ENCODE measurements at places on chromosomes 6 and 20.
A peak's percentile ranks its signal among the peaks of the same experiment; 100 is the strongest.

DNA sequence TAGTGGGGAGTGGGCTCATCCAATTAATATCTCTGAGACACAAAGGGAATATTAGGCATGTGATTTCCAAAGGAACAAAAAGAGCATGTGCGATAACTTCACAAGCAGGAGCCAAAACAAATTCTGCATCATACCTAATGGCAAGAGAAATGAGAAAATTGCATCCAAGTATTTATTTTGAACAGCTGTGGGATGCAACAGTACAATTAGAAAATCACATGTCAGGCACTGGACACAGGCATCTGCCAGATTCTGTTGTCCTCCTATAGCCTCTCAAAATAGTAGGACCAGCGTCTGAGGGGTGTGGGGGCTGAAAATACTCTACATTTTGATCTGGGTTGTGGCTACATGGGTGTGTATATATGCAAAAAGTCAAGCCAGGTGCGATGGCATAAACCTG is 66.3 kb downstream of the EDN1 start:
- DNase-seq, result no peak

- no peak for DNase-seq
Measured at GRCh38 chr20:19021406-19022117, 190.9 kb upstream of the SLC24A3 start.

- no peak for DNase-seq
Measured at GRCh38 chr6:38584731-38585130, 55.0 kb downstream of the BTBD9 start.

GRCh38 chr6:109076377-109076776 is 18.3 kb downstream of the SESN1 start:
- DNase-seq, result no peak

DNA sequence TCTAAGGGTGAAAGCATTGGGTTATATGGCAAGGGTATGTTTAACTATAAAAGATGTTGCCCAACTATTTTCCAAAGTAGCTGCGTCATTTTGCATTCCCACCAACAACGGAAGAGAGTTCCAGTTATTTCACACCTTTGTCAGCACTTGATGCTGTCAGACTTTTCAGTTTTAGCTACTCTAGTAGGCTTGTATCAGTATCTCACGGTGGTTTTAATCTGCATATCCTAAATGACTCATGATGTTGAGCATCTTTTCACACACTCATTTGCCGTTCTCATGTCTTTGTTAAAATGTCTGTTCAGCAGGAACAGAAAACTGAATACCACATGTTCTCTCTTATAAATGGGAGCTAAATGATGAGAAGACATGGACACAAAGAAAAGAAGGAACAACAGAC is 122.3 kb downstream of the RNASET2 start:
- no peak for DNase-seq

- DNase-seq, result no peak
Measured at GRCh38 chr6:129314575-129314974, 395.4 kb downstream of the ARHGAP18 start.

- DNase-seq, result no peak
Measured at GRCh38 chr6:20119485-20119884, 92.8 kb downstream of the MBOAT1 start.

DNA sequence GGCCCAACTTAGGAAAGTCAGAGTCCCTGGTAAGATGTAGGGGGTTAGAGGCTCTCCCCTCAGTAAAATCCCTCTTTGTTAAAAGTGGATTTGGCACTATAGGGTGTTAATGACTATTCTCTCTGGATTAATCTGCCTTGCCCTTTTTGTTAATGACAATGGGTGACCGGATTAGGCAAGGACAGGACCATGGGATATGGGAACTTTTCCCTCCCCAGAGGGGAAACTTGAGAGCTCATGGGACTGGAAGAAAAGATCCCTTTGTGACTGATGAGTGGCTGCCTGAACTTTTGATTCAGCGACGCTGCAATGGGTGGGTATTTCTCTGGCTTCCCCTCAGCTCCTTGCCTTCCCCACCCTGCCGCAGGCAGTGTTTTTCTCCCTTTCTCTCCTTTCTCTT is 12.2 kb upstream of the TAAR9 start:
- no peak for DNase-seq

- DNase-seq, result no peak
Measured at GRCh38 chr20:45020236-45020886, 54.0 kb downstream of the STK4 start.

DNA sequence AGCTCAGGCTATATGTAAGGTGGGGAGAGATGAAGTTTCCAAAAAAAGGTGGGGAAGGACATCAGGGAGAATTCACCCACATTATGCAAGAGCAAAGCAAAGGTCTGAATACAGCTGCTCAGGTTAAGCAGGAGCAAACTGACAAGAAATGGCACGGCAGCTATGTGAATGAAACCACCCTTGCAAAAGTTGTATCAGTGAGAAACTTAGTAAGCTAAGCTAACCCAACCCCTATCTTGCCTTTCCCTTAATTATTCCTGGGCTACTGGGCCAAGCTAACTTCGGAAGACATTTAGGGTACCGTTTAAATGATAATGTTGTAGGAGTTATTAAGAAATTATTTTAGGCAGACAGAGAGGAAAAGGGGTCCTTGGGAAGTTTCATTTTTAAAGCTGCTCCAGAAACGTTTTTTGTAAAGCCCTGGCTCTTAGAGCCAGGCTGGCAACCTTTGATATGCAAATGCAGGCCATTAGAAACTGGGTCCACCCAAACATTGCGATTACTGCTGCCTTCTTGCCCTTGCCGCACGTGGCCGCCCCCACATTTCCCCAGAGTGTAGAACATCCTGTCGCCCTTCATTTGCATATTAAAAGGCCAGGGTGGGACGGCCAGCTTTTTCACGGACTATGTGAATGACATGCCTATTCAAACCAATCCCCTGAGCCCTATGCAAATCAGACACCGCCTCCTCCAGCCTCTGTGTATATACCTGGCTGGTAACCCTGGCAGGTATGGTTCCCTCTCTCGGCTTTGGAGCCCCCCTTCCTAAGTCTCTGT is 60.5 kb upstream of the SAMD5 start:
- no peak for DNase-seq

- DNase-seq, result peak; percentile 86
Measured at GRCh38 chr6:156776840-156777576, at the start of gene ARID1B. Gene ARID1B (plus strand): TSS chr6:156777378. CDS start chr6:156777681, 303 bp downstream.

GRCh38 chr6:55654445-55654844 is 75.5 kb upstream of the HMGCLL1 start:
- no peak for DNase-seq

DNA sequence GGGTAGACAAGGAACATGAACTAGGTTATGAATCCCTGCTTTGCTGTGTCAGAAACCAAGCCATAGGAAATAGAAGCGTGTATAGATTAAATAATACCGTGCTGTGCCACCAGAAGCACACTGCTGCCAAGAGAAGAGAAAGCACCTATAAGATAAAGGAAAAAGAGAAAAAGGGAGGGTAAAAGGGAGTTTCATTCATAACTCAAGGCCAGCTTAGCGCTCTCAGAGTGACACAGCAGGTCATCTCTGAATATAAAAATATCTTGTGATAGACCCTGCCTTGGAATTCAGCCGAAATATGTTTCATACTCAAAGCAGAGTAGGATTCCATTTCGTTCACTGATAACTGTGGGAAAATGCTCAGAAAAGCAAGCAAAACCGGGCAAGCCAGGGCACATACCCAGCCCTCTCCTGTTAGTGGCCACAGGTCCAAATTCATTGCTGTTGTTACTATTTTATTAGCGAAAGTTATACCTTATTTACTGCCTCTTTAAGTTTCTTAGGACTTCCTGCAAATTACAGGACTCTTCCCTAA is 8.7 kb downstream of the JAG1 start:
- DNase-seq, result no peak

GRCh38 chr20:21832442-21833385 is 127.2 kb downstream of the PAX1 start:
- peak; percentile 75 for DNase-seq

- no peak for DNase-seq
Measured at GRCh38 chr6:32635526-32636123, 1.6 kb upstream of the HLA-DQA1 start.

DNA sequence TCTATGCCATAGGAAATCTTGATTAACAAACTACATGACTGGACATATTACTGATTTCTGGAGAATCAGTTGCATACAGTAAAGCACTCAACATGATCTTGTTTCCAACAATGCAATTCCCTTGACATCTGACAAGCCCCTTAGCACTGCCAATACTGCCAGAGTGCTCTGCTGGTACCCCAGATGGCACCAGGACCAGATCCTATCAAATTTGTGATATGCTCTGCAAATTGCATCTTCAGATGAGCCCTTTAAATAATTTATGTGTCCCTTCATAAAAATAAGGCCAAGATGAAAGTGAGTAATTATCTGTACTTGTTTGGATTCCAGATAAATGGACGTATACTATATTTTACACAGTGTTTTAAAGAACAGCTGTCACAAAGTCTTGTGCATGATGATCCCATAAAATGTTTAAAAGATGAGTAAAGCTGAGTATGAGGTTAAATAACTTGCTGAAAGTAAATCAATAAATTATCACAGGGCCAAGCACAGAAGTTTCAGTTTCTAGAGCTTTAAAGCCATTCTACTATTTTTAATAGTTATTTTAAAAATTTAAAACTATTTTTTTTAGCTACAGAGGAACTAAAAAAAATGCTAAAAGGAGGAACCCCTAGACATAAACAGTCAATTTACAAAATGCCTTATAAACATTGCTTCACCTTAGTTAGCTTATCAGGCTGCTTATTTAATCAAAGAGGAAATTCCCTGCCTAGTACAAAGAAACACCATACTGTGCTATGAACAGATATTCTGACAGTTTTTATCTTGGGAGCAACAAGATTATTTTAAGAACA is 42.1 kb downstream of the NUDT3 start:
- DNase-seq, result no peak

- DNase-seq, result no peak
Measured at GRCh38 chr6:167509853-167510220, 185.0 kb downstream of the TTLL2 start.

GRCh38 chr6:119285908-119286625 is 63.5 kb downstream of the MAN1A1 start:
- no peak for DNase-seq

- DNase-seq, result no peak
Measured at GRCh38 chr6:168211681-168212080, 107.9 kb downstream of the DACT2 start.

DNA sequence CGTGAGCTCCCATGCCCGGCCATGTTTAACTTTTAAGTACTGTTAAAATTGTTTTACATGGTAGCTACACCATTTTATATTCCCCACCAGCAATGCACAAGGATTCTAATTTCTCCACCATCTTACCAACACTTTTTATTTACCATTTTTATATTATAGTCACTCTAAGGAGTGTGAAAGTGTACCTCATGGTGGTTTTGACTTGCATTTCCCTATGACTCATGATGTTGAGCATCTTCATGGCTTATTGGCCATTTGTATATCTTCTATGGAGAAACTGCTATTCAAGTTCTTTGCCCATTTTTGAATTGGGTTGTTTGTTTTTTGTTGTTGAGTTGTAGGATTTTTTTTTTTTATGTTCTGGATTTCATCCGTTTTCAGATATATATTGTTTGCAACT is 15.6 kb upstream of the BPHL start:
- DNase-seq, result no peak

DNA sequence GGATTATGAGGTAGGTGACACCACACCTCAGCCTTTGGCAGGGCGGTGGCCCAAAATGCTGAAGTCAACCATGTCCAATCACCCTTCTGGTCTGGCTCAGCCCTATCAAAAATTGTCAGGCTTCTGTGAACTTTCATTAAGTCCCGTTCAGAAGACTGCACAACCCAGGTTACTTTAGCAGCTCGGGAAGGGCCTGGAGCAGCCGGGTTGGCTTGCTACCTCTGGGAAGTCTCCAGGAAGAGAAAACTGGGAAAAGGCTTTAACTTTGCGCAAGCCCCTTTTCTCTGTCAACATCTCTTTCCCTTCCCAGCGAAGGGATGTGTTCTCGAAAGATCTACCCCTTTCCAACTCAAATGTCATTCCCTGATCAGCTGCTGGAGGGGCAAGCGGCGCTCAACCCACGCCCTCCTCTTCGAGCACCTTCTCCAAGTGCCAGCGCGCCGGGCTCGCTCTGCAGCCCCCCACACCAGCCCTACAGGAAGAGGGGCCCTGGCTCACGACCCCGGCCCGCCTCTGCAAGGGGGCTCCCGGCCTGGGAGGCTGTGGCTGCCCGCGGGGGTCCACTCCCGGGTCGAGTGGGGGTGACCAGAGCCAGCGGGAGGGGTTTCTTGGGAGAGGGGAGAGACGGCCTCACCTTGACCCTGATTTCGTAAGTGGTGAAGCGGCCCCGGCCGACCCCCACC is 573 bp downstream of the SNX3 start:
- peak; percentile 68 for DNase-seq

DNA sequence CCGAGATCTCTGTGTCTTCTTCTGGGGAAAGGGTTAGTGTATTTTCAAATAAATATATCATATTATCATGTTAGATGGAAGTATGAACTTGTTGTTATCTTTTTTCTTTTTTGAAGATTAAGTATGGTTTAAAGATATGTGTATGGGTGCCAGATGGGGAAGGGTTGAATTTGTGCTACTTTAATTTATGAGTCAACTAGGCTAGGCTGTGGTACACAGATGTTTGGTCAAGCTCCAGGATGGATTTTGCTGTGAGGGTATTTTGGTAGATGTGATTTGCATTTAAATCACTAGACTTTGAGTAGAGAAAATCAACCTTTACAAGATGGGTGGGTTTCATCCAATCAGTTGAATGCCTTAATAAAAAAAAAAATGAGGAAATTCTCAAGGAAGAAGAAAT is 886.6 kb upstream of the ADGRB3 start:
- DNase-seq, result no peak

DNA sequence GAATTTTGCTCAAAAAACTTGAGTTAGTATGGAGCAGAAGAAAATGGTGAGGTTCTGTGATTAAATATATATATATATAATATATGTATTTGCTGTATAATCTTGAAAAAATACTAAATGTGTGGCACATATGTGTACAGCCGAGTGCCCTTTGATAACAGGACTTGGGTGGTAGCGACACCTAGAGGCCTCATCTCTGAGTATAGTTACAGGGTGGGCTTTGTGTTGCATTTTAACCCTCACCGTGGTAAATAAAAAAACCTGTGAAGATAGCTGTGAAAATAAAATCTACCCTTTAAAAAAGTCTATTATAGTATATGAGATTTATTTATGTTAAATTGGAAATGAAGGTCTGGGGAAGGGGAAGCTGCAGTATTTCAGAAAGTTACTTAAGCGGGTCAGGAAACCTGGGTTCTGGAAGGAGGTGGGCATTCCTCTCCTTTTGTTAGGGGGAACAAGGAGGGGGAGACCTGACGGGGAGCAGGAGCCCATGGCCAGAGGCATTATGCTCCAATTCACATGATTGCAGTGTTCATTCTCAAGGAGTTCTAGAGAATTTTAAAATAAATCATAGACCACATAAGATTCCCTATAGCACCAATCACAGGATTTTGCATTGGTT is 82.7 kb downstream of the SH3BGRL2 start:
- DNase-seq, result peak; percentile 29

GRCh38 chr6:40125680-40126394 is 191.6 kb upstream of the MOCS1 start:
- no peak for DNase-seq
